Effector memory CD4-positive, alpha-beta T cell (primary cell): ENCODE measurements at places on chromosomes 11 and 22.

DNA sequence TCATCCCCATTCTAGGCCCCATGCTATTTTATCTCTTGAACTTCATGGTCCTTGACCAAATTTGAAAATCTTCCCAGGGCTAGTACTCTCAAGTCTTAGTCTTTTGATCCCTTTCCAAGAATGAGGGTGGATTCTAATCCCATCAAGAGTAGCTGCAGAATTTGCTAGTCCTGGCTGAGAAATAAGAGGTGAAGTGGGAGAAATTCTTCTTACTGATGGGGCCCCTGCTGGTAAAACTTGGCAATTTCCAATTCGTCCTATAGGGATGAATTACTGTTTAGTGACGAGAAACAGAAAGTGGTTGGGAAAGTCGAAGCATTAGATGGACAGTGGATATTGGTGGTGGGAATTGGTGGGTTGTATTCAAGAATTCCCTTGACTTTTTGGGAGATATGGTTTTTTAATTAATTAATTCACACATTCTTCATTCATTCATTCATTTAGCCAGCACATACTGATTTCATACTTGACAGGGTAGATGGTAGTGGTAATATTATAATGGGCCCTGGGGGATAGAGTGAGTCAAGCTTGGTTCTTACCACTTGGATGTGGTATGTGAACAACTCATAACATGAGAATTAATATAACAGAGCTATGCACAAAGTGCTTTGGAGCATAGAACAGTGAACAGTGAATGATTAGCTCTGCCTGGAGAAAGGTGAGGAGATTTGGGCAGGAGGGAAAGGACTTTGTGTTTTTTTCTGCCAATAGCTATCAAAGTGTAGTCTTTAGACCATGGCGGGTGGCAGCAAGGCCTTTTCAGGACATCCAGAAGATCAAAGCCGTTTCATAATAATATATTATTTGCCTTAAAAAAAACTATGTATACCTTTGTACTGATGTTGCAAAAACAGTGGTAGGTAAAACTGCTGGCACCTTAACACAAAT is 103.8 kb downstream of the STIM1 start:
- no peak for DNase-seq

- no peak for DNase-seq
Observed at GRCh38 chr11:31001427-31001826, 368.1 kb downstream of the DCDC1 start.

- DNase-seq, result no peak
Observed at GRCh38 chr22:42077486-42078125, 1.9 kb upstream of the SMDT1 start.

- no peak for DNase-seq
Observed at GRCh38 chr11:1102996-1103395, 28.3 kb downstream of the MUC2 start.

- DNase-seq, result no peak
Observed at GRCh38 chr11:122167100-122167499, 51.1 kb upstream of the BLID start.

DNA sequence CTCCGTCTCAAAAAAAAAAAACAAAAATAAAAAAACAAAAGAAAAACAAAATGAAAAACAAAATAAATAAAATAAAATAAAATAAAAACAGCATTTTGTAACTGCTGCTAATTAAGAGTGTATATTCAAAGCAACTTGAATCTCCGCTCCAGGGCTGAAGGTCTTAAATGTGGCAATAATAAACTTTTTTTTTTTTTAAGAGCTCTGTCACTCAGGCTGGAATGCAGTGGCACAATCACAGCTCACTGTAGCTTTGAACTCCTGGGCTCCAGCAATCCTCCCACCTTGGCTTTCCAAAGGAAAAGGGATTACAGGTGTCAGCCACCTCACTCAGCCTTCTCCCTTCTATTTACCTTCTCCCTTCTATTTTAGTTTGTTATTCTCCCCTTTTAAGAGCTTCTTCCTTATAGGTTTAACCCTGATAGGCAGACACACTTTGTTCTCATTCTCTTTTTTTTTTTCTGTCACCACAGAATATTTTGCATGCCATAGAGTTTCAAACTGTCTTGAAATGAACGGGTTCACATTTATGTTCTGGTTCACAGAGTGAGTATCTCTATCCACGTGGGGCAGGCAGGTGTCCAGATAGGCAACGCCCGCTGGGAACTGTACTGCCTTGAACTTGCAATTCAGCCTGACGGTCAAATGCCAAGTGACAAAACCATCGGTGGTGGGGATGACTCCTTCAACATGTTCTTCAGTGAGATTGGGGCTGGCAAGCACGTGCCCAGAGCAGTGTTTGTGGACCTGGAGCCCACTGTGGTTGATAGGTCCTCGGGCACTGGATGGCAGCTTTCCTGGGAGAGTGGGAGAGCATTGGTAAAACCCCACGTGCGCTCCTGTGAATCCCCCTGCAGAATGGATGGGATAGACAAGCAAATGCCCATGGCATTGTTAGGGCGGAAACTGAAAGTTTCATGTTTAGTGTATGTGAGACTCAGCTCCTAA is 19.4 kb downstream of the LRRC74B start:
- no peak for DNase-seq

GRCh38 chr11:120652705-120653335 is 141.3 kb downstream of the GRIK4 start:
- no peak for DNase-seq
